ENCODE measurements at places on chromosomes 3 and 15.

DNA sequence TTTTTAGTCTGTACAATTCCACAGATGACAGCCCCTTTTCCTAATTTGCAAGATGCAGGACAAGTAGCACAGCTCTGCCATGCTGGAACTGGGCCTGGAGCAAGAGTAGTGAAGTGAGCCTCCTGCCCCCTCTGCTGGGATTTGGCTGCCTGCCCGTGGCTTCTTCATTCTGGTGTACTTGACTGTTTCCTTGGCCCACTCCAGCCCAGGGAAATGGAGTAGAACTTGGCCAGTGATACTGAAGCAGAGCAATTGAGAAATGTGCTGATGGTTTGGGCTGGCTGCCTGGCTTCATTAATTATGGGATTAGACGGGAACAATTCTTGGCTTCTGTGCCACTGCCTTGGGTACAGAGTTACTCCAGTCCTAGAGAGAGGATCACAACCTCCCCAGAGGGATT, 2.8 kb downstream of the GPD1L start:
- peak; percentile 87 for DNase-seq

GRCh38 chr3:77320514-77320913, 280.6 kb downstream of the ROBO2 start:
- no peak for DNase-seq

- DNase-seq, result peak; percentile 77
Measured at GRCh38 chr15:84914909-84915605, 30.6 kb downstream of the SLC28A1 start.

GRCh38 chr3:12648384-12648959, 15.4 kb downstream of the RAF1 start:
- no peak for DNase-seq

DNA sequence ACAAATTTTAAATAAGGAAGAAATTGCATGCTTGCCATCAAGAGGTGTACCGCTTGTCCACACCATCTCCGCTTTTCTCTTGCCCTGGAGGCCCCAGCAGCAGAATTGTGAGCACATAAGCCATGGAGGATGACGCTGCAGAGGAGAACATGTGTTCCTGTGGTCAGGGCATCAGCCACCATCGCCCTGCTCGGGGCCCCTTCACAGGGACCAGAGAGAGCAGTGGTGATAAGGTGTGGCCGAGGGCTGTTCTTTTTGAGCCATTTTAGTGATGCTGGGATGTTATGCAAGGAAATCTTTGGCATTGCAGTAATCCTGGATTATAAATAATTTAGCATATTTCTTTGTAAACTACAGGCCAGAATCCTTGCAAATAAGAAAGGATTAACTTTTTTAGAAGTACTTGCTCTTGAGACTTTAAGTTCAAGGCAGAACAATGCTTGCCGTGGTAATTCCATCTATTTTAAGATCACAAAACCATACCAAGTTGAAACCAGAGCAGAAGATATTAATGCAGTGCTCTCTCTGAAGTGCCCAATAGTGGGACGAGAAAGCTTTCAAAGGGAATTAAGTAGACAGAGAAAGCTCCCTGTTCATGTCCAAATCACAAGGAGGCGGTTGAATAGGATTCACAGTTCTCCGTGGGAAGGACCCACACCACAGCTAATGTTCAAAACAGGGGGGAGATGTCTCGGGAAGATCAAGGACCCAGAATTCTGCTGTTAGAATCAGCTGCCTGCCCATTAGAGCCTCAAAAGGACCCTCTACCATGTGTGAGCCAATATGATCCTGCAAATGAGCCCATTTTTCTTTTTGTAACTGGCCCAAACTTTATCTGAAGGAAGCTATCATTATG, 338.5 kb downstream of the RORA start:
- no peak for DNase-seq

DNA sequence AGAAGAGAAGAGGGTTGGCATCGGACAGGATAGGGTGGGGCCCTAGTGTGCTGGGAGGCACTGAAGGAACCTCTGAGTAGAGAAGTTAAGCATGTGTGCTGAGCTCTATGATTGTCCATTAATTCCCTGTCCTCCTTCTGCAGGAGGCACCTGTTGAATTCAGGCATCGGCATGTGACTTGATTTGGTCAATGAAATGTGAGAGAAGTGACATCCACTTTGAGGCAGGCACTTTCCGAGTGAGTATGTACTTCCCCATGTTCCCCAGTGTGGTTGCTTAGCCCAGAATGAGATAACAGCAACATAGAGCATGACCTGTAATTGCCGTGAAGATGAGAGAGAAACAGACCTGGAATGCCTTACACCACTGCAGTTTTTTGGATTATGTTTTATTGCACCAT, 224.8 kb downstream of the RPLP1 start:
- no peak for DNase-seq

DNA sequence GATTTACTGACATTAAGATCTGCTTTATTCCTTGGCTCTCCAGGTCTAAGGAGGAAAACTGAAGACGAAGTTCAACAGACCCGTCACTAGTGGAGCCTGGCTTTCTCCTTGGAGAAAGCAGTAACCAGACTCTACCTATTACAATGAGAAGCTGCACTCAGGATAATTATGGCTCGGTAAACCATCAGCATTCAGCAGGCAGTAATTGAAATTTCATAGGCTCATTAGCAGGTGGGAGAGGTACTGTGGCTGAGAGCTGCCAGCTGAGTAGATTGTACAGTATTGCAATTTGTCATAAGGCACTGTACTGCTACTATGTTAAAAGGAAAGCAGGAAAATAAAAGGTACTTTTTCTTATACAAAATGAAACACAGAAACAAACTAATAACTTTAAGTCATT, 51.2 kb downstream of the CHAC1 start:
- no peak for DNase-seq

DNA sequence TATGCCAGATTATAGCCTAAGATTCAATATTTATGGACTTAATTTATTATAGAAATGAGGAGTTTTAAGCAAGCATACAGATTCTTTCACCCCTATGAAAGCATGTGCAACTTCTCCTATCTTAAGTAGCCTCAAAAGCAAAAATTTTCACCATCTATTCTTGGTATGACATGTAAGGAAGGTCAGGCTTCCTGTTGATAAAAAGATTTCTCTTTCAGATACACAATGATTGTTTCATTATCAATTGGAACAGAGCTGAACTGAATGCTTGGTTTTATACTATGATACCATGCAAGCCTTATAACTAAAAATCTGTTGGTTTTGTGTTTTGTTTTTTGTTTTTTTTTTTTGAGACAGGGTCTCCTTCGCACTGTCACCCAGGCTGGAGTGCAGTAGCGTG, 3.9 kb downstream of the GRK7 start:
- DNase-seq, result no peak

GRCh38 chr15:82999905-83000671, 11.4 kb downstream of the C15orf40 start:
- DNase-seq, result no peak

DNA sequence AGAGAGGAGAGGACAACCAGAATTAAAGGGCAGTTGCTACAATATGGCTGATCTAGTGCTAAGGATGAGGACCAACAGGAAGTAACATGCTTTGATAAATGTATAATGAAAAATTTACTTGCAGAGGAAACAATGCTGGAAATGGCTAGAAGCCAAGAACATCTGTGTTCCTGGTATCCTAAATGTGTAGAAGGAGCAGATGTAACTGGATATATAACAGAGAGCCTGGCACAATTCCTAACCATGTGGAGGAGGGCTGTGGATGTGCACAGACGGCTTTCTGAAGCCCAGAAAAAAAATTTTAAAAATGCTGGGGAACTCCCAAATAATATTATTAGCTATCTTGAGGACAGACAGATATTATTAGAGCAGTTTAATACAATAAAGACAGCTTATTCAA, 159.4 kb upstream of the GBE1 start:
- no peak for DNase-seq

- DNase-seq, result no peak
Measured at GRCh38 chr3:58424613-58425012, 9.0 kb downstream of the PDHB start.

DNA sequence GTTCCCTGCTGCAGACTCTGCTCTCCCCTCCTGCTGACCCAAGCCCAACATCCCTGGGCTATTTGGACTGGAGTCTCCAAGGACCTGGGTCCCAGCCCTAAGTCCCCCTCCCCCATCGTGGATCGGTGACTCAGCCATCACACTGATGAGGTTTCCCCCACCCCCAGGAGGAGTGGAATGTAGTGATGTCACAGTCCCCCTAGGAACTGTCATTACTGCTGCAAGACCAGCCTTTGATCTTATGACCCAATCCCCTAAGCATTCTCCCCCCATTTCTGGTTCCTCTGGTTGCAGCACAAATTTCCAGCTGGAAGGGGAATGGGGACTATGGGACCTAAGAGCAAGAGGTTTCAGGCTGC, 63.4 kb upstream of the CSPG4 start:
- no peak for DNase-seq

GRCh38 chr15:57344282-57344681, 32.0 kb upstream of the CGNL1 start:
- no peak for DNase-seq

DNA sequence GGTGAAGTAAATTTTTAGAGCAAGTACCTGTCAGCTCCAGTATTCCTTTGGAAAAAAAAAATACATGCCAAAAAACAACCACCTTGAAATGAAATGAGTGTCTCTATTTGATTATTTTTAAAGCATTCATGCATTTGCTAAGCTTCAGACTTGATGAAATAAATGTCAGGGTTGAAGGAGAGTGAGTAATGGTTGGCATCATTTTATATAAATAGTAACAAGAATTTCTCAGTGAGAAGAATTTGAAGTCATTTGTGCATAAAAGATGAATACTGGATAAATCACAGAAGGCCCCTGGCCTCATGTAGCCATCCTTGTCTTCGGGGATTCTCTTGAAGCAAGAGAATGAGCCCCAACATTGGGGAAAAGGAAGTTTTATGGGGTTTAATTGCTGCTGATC, 318.4 kb downstream of the LPP start:
- no peak for DNase-seq

GRCh38 chr15:84889991-84890669, 5.7 kb downstream of the SLC28A1 start:
- DNase-seq, result no peak

- DNase-seq, result no peak
Measured at GRCh38 chr3:4986175-4986781, 7.0 kb downstream of the BHLHE40 start.

GRCh38 chr15:28911310-28911931, 25.6 kb downstream of the APBA2 start:
- peak; percentile 26 for DNase-seq

GRCh38 chr15:34336991-34337556, 507 bp downstream of the SLC12A6 start:
- no peak for DNase-seq

- peak; percentile 45 for DNase-seq
Measured at GRCh38 chr3:10935028-10935427, 57.5 kb upstream of the SLC6A1 start.

DNA sequence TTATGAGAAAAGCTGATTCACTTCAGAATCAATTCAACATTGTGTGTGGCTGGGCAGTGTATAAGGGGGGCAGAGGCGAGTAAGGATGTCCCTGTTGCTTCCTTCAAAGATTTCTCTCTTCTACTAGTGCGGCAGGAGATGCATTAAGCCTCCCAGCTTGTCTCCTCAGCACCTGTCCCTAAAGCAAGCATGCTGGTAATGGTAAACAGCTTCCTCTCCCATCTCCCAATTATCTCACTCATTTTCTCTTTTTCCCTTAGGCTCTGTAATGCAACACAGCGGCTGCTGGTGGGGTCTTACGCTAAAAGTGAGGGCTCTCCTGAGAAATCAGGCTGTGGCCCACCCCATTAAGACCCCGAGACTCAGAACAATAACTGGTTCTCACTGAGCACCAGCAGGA, 306.4 kb upstream of the ROPN1 start:
- no peak for DNase-seq

DNA sequence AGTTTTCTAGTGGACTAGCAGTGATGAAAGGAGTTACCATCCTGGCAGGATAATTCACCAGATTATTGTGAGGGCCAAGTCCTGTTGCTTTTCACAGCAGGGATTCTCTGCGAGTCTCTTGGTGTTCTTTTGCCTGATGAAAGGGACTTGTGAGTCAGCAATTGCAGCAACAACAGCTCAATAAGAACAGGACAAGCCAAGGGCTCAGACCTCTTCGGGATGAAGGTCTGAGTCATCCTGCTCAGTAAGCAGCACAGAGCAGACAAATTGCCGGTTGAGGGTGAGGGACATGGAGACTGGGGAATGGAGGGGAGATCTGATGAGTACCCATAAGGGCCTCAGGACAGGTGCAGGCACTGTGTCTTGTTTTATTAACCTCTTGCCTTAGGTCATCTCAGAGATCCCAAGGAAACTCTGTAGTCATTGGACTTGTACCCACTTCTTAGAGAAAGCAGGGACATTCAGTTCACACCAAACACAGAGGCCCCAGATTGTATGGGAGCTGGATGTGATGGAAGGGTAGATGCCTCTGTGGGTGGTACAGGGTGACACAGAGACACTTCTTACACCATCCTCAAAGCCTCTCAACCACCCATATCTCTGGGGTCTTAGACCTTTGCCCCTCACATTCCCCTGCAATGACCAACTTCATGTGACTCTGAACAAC, 173.8 kb upstream of the TLE3 start:
- no peak for DNase-seq

- DNase-seq, result no peak
Measured at GRCh38 chr15:92020804-92021203, 167.3 kb downstream of the SLCO3A1 start.

DNA sequence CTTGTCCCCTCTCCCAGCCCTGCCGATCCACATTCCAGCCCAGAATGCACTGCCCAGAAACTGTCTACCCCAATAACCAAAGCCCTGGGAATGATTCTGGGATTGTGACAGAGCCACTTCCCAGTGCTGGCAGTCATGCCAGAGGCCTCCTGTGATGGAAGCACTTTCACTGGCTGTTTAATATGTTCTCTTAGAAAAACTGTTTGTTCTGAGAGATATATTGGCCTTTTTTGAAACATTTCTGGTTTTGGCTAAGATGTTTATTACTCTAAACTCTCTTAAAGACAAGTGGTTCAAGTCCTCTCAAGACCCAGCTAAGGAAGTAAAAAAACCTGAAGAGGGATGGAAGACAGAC, 74.0 kb upstream of the HACD2 start:
- no peak for DNase-seq

DNA sequence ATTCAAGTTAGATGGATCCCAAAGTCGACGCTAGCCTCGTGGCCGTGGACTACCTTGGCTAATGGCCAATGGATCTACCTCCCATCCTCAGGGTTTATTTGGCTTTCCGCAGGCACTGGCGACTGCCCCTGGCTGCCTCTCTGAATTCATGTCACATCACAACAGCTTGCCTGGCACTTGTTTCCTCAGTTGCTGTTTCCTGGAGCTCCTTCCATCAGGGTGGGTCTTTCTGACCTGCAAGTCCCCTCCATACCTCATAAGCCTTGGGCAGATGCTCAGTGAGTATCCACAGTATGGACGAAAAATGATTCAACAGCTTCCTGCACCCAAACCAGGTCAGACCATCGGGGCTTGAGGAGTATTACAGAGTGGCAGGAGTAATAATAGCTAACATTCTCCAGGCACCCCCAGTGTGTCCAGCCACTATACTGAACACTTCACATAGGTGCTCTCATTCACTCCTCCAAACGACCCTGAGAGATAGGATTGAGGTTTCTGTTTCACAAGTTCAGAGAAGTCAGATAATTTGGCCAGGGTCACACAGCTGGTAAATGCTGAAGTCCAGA, 311.5 kb downstream of the TLE3 start:
- no peak for DNase-seq
